ENCODE measurements at places on chromosomes 4 and X. TPM values are rescaled to one million over a fixed set of nuclear protein-coding genes. Genes with fewer than 3 reads are reported as not detected.

Gene CCKAR
- total RNA-seq, result not detected

Gene SORBS2
- 15.3 TPM for total RNA-seq

Gene SLC10A6
- 1.5 TPM for total RNA-seq

DNA sequence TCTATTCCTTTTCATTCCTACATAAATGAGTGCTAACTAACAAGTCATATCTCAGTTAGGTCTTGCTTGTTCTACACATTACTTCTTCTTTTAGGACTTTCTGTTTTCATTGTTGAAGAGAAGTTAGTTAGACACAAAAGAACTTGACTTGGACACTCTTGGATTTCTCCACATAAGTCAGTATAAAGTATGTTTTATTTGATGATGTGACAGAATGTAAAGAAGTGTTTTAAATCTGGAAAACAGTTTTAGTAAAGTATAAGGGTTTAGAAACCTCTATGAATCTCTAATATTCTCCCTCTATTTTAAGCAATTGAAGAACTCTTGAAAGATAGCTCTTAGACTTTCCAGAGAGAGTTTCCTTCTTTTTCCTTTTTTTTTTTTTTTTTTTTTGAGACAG, 38.6 kb upstream of the TMEM33 start:
- H3K4me3 ChIP-seq, result no peak overlapping the region
- DNase-seq, result no peak
- no peaks in the 10 kb centered on the region for H3K36me3 ChIP-seq
- no peaks in the 10 kb centered on the region for H3K27me3 ChIP-seq
- H3K27ac ChIP-seq, result no peak overlapping the region
- H3K4me1 ChIP-seq, result no peaks in the 10 kb centered on the region

Gene ZCCHC12
- not detected for total RNA-seq

GRCh38 chr4:37601531-37601930, 84.6 kb downstream of the RELL1 start:
- no peak for DNase-seq
- no peak overlapping the region for H3K4me3 ChIP-seq
- no peak overlapping the region for H3K27ac ChIP-seq
- no peaks in the 10 kb centered on the region for H3K4me1 ChIP-seq
- no peaks in the 10 kb centered on the region for H3K36me3 ChIP-seq

- no peaks in the 10 kb centered on the region for H3K36me3 ChIP-seq
- no peaks in the 10 kb centered on the region for H3K4me1 ChIP-seq
- H3K27me3 ChIP-seq, result no peaks in the 10 kb centered on the region
- peak overlapping the region; percentile 40 for H3K4me3 ChIP-seq
- H3K27ac ChIP-seq, result no peak overlapping the region
- DNase-seq, result no peak
Measured at GRCh38 chrX:97563531-97564133, 679.9 kb downstream of the RPA4 start.

Data from gastrocnemius medialis (tissue), 4 donors.